ENCODE measurements at places on chromosomes 1 and 21.

DNA sequence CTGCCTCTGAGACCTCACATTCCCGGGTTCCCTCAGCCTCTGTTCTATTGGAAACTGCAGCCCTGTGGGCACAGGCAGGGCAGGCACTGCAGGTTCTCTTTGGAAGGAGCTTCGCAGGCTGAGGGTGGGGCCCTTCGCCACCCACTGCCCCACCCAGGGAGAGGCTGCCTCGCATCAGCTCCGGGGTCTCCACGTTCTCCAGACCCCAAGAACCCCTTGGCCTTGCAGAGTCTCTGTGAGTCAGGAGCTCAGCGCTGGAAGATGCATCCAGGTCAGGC is 8.6 kb upstream of the C1orf159 start:
- no peak for DNase-seq

GRCh38 chr1:100706856-100707255 is 12.7 kb upstream of the VCAM1 start:
- no peak for DNase-seq

GRCh38 chr1:153389973-153390879 is 647 bp downstream of the S100A8 start:
- no peak for DNase-seq

DNA sequence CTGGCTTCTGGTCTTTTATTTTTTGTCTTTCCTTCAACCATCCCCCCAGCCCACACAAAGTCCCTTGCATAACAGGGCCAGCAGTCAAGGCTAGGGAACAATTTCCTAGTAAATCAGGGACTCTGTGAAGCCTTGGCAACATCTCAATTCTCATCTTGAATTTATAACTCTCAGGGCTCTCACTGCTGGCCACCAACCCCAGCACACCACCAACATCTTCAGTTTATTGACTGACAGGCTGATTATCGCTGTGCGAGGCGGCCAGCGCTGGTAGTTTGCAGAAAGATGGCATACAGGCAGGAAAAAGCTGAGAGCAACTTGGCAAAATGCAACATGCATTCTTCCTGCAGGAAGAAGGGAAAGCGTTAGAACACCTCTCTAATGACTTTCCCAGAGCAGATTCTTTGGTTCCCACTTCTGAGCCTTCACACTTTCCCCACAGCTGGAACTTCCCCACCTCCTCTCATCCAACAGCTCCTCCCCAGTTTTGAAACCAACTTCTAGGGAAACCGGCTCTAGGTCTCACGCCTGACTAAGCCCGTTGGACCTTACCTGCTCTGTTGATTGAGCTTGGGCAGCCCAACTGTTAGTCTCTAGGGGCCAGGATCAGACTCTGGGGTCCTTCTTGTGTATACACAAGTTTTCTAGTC is 26.3 kb upstream of the CSF1 start:
- no peak for DNase-seq

Data from anterior cingulate cortex (tissue), 58 donors.